CD4-positive, alpha-beta T cell (primary cell): ENCODE measurements at places on chromosomes 6 and 20.

DNA sequence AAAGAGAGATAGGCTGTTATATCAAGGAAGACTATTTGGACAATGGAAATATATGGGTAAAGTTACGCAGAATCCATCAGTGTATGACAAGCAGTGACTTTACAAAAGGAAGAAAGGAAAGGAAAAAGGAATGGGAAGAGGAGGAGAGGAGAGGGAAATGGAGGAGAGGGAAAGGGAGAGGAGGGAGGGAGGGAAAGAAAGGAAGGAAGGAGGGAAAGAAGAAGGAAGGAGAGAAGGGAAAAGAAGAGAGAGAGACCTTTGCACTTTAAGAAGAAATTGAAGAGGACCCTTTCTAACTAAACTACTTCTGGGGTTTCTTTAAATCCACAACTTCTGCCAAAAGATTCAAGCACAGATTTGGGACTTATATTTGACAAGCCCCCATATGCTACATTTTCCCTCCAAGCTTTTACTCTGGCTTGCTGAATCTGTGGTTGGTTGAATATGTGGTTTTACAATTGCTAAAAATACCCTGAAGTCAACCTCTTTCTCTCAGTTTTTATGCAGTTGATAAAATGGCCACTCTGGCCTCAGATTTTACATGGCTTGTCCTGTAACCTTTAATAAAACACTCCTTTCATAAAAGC lies 120.8 kb upstream of the RAB32 start:
- no peak for DNase-seq

DNA sequence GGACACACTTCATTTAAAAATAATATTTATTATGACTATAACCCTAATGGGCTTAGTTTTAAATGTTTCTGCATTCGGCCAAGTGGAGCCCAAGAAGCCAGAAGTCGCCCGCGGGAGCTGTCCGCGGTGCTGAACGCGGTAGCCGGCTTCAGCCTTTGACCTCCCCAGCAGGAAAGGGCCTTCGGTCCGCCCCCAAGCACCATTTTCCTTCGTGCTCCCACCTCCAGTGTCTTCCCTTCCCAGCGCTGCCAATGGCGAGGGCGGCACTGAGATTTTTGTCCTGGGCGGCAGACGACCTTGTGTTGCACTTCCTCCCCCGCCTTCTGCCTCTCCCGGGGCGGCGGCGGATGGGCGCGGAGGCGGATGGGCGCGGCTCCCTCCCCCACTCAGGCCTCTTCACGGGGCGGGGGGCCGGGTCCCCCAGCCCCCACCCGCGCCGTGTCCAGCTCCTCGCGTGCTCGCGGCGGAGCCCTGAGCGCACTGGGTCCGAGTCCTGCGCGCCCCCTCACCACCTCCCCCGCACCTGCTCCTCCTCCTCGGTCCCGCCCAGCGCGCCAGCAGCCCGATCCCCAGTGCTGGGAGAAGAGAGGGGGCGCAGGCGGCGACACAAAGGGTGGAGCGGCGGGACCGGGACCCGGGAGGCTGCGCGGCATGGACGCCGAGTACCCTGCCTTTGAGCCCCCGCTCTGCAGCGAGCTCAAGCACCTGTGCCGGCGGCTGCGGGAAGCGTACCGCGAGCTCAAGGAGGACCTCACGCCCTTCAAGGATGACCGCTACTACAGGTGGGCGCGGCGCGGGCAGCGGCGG lies 23.6 kb upstream of the TMEM181 start:
- peak; percentile 84 for DNase-seq

- no peak for DNase-seq
Observed at GRCh38 chr20:19251958-19252357, 39.5 kb downstream of the SLC24A3 start.

GRCh38 chr6:17679726-17680125 lies 27.0 kb downstream of the NUP153 start:
- no peak for DNase-seq

- DNase-seq = no peak
Observed at GRCh38 chr6:22471132-22471690, 98.2 kb upstream of the HDGFL1 start.

- no peak for DNase-seq
Observed at GRCh38 chr6:3205913-3206312, 21.5 kb downstream of the TUBB2B start.

DNA sequence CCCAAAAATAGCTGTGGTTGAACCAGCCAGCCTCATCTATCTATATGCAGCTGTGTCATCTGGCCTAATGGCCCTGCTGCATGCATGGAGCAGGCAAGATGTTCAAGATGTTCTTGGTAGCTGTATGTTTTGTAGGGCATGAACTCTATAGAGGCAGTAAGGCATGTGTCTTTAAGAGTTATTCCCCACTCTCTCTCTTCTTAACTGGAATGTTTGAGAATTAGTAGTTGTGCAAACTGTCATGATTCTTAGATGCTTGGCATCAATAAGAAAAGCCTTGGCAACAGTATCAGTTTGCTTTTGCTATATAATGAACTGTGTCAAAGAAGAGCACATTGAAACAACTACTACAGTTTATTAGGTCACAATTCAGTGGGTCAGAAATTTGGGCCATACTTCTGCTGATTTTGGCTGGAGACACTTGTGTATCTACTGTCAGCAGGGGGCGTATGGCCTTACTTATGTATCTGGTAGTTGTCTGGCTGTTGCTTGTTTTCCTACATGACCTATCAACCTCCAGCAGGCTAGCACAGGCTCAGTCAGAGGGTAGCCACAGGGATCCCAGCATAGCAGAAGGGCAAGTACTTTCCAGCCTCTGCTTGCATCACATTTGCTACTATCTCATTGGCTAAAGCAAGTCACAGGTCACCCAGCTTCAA lies 56.1 kb upstream of the LAMP5 start:
- no peak for DNase-seq

DNA sequence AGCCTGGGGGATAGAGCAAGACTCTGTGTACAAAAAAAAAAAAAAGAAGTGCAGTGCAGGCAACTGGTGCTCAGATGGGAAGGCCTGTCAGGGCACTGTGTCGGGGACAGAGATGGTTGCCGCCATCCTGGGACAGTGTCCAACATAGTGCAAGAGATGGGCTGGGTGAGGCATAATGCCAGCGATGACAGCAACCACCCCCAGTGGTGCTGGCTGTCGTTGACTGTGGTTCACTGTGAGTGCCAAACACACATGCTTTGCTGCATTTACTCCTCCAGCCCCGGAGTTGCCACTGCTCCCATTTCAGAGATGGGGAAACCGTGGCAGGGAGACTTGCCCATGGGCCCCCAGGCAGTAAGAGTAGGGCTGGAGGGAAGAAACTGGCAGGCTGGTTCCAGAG lies 5.2 kb upstream of the C20orf203 start:
- no peak for DNase-seq

- DNase-seq = peak; percentile 93
Observed at GRCh38 chr20:24027229-24027628, 38.6 kb upstream of the GGTLC1 start.

- no peak for DNase-seq
Observed at GRCh38 chr6:73898599-73898998, 202.6 kb downstream of the CD109 start.

DNA sequence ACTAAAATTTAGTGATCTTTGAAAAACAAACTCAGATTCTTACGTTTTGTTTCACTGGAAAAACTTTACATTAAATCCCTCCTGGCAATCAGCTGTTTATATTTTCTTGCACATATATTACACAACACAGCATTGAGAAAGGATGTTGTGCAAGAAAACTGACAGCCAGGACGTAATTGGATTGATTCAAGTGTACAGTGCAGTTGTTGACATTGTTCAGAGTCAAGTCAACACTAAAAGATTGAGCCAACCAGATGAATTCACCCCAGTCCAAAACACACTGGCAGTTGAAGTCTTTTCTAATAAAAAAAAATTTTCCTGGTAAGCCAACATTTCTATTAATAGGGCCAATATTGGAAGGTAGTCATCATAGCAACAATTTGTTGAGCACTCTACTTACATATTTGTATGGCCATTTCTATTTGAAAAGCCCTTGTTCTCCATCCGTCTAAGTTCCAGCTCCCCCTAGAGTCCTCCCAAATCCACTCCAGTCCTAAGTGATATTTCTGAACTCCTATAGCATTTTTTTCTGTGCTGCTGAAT lies 20.9 kb upstream of the VNN1 start:
- DNase-seq = no peak

- DNase-seq = no peak
Observed at GRCh38 chr20:16228722-16229121, 344.5 kb downstream of the KIF16B start.

DNA sequence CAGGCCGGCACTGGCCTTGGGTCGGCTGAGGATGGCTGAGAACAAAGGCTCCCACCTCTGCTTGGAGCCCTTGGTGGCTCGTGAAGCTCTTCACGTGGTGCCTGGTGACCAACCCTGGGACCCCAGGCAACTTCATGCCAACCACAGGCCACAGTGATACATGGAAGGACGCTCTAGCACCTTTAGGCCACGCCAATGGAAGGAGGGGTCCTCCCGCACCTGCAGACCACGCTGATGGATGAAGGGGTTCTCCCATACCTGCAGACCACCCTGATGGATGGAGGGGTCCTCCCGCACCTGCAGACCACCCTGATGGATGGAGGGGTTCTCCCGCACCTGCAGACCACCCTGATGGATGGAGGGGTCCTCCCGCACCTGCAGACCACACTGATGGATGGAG lies 62.5 kb downstream of the ERMARD start:
- DNase-seq = no peak

GRCh38 chr6:45816674-45817297 lies 198.9 kb downstream of the CLIC5 start:
- DNase-seq = no peak

DNA sequence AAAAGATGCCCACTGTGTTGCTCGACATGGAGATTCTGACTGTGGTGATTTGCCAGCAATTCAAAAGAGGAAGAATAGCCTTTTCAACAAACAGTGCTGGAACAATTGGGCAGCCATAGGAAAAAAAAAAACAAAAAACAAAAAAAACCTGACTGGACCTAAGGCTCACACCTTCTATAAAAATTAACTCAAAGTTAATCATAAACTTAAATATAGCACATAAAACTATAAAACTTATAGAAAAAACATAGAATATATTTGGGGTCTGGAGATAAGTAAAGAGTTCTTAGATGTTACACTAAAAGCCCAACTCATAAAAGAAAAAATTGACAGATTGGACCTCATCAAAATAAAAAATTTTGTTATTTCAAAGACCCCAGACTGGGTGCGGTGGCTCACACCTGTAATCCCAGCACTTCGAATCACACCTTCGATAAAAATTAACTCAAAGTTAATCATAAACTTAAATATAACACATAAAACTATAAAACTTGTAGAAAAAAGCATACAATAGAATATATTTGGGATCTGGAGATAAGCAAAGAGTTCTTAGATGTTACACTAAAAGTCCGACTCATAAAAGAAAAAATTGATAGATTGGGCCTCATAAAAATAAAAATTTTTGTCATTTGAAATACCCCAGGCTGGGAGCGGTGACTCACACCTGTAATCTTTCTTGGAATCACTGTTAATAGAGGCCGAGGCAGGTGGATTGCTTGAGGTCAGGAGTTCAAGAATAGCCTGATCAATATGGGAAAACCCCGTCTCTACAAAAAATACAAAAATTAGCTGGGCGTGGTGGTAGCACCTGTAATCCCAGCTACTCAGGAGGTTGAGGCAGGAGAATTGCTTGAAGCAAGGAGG lies 115.6 kb upstream of the FAM83B start:
- DNase-seq = no peak

DNA sequence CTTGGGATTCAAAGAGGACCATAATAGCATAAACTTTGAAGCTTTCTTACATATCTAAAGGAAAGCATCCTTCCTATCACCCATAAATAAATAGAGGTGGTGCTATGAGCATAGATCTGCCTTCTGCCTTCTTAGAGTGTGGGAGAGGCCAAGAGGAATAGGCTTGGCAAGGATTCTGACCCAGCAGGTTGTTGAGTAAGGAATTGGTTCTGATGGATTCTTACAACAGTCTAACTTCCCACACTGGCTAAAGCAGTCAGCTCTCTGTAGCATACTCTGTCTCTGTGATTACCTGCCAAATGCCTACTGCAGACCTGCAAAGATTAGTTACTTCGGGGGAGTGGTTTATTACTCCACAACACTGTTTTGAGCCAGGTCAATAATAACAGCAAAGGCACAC lies 198.0 kb upstream of the RAB32 start:
- no peak for DNase-seq

DNA sequence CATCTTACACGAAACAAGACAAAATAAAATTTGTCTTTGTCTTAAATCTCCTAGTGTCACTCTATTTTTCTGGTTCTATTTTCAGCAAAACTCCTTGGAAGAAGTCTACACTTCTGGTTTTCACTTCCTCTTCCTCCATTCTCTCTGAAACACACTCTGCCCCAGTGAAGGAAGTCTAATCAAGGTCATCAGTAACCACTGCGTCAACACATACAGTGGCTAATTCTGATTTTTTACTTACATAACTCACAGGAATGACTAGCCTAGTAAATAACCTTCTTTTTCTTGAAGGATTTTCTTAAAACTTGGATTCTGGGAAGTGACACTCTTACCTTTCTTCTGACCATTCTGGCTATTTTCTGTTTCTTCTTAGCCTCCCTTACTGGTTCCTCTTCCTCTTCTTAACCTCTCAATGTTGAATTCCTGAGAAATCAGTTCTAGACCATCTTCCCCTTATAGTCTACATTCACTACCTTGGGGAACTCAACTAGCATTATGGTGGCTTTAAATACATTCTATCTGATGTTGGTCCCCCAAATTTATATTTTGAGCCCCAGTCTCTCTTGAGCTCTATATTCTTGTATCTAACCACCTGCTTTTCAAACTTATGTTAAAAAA lies 37.5 kb downstream of the AIG1 start:
- DNase-seq = no peak

GRCh38 chr6:13593103-13593502 lies 18.7 kb downstream of the SIRT5 start:
- no peak for DNase-seq

DNA sequence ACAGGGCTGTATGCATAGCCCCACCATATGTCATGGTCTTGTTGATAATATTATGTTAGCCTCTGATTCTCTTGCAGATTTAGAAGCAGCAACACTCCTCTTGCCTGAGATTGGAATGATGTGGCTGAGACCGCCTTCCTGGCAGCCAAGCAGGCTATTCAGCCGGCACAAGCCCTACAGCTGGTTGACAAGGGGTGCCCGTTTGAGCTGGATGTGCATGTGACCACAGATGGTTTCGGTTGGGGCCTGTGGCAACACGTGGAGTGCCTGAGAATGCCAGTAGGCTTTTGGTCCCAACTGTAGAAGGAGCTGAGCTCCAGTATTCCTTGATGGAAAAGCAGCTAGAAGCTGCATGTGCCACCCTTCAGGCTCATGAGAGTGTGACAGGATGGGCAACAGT lies 303.6 kb upstream of the POU3F2 start:
- no peak for DNase-seq

DNA sequence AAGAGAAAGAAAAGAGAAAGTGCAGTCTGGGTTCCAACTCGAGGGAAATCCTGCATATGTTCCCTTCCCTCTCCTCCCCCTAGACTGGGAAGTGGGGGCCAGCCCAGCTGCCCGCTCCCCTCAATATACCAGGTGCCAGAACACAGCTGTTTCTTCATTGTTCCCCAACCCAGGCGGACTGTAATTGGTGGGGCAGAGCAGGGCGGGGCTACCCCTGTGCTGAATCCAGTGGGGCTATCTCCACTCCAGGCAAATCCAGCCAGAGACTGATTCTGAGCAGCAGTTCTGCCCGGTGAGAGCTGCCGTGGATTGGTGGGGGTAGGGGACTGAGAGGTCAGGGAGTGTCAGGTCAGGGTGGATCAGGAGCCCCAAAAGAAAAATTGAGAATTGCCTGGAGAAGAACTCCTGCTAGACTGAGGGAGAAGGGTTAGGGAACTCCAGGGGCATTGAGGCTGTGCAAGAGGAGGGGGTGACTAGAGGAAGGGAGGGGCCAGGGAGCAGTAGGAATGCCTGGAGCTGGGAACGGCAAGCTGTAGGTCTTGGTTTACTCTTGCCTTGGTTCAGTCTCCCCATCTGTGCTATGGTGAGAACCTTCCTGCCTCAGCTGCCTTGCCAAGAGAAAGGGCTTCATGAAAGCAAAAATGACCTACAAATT lies at the start of gene MYMX:
MYMX (plus strand) TSS at position 250 of the 655 bp plus-strand sequence. CDS start 546 bp downstream, outside the sequence.
- DNase-seq = no peak
